ENCODE measurements at places on chromosomes 16 and 17.
A peak's percentile ranks its signal among the peaks of the same experiment; 100 is the strongest.

- no peak for DNase-seq
Observed at GRCh38 chr17:50769884-50770283, 2.6 kb upstream of the ANKRD40CL start.

- peak; percentile 1 for DNase-seq
Observed at GRCh38 chr16:8505327-8505991, 84.9 kb downstream of the TMEM114 start.

- peak; percentile 78 for DNase-seq
Observed at GRCh38 chr17:7240375-7240774, 1.1 kb upstream of the PHF23 start.

- no peak for DNase-seq
Observed at GRCh38 chr16:30131869-30132475, 9.0 kb upstream of the MAPK3 start.

DNA sequence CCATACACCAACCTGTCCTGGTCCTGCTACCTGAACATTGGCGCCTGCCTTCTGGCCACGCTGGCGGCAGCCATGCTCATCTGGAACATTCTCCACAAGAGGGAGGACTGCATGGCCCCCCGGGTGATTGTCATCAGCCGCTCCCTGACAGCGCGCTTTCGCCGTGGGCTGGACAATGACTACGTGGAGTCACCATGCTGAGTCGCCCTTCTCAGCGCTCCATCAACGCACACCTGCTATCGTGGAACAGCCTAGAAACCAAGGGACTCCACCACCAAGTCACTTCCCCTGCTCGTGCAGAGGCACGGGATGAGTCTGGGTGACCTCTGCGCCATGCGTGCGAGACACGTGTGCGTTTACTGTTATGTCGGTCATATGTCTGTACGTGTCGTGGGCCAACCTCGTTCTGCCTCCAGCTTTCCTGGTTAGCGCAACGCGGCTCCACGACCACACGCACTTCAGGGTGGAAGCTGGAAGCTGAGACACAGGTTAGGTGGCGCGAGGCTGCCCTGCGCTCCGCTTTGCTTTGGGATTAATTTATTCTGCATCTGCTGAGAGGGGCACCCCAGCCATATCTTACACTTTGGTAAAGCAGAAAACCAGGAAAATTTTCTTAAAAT, 21.5 kb downstream of the TMEM204 start:
- DNase-seq, result no peak

- peak; percentile 92 for DNase-seq
Observed at GRCh38 chr17:8060274-8060673, 21.4 kb downstream of the ALOX15B start.

DNA sequence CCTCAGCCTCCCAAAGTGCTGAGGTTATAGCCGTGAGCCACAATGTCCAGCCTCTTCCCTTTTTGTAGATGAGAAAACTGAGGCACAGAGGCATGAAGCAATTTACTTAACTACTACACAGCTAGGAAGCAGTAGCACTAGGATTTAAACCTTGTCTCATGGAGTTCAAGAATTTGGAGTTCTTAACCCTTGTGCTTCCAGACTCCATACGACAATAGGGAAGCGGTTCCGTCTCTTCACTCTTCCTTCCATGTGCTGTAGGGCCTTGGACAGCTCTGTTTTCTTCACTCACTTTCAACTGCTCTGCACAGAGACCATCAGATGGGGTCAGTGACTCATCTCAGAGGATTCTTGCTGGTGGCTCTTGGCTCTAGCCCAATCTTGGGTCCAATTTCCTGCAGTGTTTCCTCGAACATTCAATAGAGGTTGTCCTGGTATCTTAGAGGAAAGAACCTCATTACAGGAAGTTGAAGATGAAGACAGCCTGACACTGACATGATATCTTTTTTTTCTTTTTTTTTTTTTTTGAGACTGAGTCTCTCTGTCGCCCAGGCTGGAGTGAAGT, 19.3 kb downstream of the ITGAL start:
- peak; percentile 57 for DNase-seq

GRCh38 chr16:80992676-80993293, 13.9 kb downstream of the CMC2 start:
- no peak for DNase-seq

- no peak for DNase-seq
Observed at GRCh38 chr16:83903751-83904150, 4.8 kb downstream of the MLYCD start.

- DNase-seq, result no peak
Observed at GRCh38 chr16:24514096-24514495, 25.3 kb upstream of the RBBP6 start.

- peak; percentile 87 for DNase-seq
Observed at GRCh38 chr17:45293413-45294211, 23.2 kb downstream of the MAP3K14 start.

DNA sequence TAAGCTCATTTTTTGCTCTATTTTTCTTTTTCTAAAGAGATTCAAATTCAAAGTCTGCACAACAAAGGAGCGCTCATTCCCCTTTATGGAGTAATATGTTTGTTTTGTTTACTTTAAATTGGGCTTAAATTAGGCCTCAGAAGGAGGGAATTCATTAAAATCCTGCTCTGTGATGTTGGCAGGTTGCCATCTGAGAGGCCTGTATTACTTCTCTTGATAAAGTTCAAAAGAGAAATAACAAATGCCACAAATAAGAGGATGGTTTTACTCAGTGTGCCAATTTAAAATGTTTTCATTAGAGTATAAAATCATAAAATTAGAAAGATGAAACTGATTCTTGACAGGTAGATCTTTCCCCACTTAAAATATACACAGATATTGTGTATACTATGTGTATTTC, 54.5 kb upstream of the HLF start:
- DNase-seq, result no peak

DNA sequence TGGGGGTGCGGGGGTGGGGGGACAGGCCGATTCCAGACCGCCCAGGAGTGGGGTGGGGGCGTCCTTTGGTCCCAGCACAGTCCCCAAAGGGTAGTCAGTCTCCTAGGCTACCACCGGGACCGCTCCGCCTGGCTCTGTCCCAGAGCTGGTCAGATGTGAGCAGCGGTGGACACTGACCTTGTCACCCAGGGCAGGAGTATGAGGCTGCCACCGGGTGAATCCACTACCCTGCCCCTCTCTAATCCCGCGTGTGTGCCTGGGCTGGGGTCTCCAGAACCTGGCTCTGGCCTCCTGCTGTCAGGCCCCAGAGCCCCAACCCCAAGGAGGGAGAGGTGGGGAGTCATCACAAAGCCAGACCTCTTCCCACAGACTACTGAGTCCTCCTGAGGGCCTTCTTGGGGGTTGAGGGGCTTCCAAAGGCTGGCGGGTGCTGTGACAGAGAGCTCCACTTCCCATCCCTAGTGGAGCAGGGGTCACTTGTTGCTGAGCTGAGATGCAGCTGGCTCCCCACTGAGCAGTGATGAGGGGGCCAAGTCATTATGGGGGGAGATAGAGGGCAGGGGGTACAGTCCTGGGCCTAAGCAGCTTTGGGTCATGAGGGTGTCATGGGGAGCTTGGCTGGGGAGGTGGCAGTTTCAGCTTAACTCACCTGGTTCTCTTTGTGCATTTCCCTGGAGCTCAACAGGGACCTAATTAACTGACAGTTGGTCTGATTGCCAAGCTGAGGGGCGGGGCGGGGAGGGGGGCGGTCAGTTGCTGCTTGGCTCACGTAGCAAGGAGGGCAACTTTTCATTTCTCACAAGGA, 1.2 kb downstream of the PPP1R1B start:
- no peak for DNase-seq

- DNase-seq, result peak; percentile 75
Observed at GRCh38 chr17:29145289-29146073, 34.7 kb downstream of the MYO18A start.

GRCh38 chr17:29243792-29244191, 2.9 kb upstream of the CRYBA1 start:
- no peak for DNase-seq
